ENCODE measurements at places on chromosomes 3 and 15.

- DNase-seq: no peak
These were observed 676.0 kb upstream of the SEMA6D start for GRCh38 chr15:47041301-47041700.

GRCh38 chr3:183114384-183115178 is 15.3 kb upstream of the MCCC1 start:
- no peak for DNase-seq

DNA sequence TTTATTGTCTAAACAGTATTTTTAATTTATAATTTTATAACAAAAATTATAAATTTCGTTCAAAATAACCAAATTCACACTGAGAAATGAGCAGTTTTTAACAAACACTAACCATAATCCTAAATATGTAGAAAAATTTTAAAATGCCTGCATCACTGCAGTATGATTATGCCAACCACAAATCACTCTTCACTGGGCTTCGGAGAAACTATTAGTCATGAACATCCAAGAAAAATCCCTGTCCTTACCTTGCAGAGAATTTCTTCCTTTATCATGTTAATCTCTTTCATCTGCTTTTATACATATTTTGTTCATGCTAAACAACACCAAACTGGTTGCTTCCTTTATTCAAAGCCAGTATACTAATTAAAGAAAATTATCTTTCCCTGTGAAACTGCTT is 511.0 kb upstream of the ALCAM start:
- no peak for DNase-seq

GRCh38 chr15:100901702-100902435 is 17.3 kb upstream of the LRRK1 start:
- DNase-seq: no peak

GRCh38 chr3:96370637-96371036 is 443.8 kb upstream of the EPHA6 start:
- no peak for DNase-seq
